ENCODE measurements at places on chromosomes 7 and 10.

DNA sequence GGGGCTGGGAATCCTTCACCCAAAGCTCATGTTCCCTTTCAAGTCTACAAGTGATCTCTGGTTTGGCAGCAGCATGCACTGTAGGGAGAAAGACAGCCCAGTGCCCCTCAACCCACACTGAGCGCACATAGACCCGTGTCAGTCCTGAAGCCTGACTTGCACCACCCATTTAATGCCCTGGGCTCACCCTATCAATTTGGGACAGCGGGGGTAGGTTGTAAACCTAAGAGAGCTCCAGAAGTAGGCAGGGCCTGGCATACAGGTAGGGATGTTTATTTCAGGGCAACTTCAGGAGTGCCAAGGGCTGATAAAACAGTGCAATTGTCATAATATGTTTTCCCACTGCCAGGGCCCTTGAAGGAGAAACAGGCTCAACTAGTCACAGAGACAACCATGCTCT is 3.5 kb upstream of the ATP6V0E2 start:
- no peak for DNase-seq

- DNase-seq = no peak
Measured at GRCh38 chr7:121410829-121411596, 14.9 kb upstream of the FAM3C start.

- no peak for DNase-seq
Measured at GRCh38 chr7:148802101-148802493, 82.0 kb downstream of the EZH2 start.

GRCh38 chr10:21702633-21703111 is 168.6 kb downstream of the MLLT10 start:
- no peak for DNase-seq

DNA sequence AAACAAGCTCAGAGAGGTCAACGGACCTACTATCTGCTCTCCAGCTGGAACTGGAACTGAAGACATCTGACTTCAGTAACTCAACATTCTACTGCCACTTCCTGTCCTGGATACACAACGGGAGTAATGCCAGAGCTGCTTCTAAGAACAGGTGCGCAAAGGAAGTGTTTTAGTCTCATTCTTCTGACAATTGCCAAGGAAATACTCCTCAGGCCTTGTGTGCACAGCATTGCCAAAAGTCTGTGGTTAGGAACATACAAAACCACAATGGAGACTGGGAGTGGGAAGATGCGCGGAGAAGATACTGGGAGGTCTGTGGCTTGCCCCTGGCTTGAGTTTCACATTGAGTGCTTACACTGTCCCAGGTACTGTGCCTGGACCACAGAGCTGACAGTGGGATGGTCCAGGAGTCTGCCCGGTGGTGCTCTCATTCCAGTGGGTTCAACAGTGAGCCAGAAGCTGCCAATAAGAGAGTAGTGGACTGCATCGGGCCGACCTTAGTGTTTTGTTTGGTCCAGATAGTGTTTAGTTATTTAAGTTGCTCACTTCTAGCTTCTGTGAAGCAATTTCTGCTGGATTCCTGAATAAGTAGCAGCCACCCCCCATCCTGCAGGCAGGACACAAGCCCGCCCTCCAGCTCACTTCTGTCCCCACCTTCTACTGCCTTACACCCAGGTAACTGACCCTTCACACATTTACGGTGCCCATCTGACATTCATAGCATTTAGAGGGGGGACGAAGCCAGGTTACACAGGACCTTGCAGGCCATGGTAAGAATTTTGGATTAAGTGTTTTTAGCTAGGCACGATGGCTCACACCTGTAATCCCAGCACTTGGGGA is 10.3 kb downstream of the TBL2 start:
- DNase-seq = no peak

GRCh38 chr10:90352288-90352687 is 505.6 kb downstream of the HTR7 start:
- DNase-seq = no peak

DNA sequence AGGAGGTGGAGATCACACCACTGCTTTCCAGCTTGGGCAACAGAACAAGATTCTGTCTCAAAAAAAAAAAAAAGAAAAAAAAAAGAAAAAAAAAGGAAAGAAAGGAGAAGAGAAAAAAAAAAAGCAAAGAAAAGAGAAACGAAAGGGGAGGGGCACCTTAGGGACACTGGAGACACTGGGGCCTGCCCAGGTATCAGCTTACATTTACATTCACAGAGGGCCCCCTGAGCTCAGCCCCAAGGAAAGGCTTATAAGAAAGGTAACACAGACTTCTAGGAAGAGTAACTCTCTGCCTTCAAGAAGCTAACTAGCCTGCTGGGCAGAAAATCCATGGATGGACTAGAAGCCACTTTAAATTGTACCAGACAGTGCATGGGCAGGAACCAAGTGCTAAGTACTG is 108.8 kb downstream of the NPY start:
- DNase-seq = no peak

DNA sequence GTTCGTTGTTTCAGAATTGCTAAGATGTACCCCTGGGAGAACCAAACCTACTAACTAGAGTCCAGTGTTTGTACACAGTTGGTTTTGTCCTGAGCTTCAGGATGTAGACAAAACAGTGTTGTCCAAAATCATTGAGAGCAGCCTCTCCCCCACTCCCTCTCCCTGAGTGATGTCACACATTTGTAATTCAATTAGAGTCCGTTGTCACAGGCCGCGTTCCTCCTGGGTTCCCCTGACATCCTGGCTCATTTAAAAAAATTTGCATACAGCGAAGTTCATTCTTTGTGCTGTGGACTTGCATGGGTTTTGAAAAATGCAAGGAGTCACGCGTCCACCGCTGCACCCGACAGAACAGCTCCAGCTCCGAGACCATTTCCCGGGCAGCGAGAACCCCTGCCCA is 10.3 kb downstream of the GRIFIN start:
- DNase-seq = no peak

- no peak for DNase-seq
Measured at GRCh38 chr7:131021460-131021859, 287.5 kb upstream of the KLF14 start.

DNA sequence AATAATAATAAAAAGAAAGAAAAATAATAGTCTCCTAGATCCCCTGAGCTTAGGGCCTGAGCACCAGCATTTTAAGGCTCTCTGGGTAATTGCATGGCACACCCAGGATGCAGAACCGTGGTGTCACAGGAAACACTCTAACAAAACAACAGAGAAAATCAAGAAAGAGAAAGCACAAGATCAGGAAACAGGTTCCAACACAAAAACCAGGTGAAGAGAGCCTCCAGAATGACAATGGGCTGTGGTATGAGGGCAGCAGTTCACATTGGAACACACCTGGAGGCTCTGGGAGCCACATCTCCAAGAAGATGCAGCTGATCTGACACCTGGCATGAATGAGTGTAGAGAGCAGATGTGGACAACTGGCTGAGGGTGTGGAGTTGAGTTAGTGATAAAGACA is 7.1 kb downstream of the MMRN2 start:
- no peak for DNase-seq

GRCh38 chr10:102767428-102768160 is 23.8 kb downstream of the WBP1L start:
- no peak for DNase-seq

- no peak for DNase-seq
Measured at GRCh38 chr10:127715782-127716378, 21.1 kb upstream of the FOXI2 start.

GRCh38 chr10:47206449-47207280 is 93.3 kb upstream of the GDF10 start:
- no peak for DNase-seq
